NCI-H1092 (cell line): ENCODE measurements at places on chromosomes 12 and 14.

DNA sequence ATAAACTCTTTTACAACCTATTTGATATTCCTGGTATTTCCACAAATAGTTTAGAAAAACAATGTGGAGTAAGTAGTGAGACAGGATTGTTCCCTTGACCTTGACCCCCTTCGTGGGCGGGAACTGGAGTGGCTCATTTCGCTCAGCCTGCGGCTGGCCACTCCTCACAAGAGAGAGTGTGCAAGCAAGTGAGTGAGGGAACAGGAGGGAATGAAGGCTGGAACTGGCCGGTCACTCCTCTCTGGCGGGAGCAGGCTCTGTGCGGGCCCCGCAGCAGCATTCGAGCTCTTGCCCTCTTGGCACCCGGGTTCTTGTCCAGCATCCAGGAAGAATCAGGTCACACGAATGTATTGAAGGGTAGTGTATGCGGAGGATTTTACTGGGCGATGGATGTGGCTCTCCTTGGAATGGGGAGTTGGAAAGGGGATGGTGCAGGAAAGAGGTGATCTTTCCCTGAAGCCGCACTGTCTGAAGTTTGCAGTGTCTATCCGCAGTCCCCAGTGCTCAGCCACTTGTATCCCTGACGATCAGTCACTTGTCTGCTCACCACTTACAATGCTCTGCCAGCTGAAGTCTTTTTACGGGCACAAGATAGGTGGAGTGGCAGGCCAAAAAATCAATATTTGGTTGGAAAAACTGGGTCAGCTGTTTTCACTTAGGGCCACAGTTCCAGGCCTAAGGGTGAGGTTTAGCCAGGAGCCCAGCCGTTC is 28.0 kb upstream of the TXNRD1 start:
- no peak for DNase-seq

DNA sequence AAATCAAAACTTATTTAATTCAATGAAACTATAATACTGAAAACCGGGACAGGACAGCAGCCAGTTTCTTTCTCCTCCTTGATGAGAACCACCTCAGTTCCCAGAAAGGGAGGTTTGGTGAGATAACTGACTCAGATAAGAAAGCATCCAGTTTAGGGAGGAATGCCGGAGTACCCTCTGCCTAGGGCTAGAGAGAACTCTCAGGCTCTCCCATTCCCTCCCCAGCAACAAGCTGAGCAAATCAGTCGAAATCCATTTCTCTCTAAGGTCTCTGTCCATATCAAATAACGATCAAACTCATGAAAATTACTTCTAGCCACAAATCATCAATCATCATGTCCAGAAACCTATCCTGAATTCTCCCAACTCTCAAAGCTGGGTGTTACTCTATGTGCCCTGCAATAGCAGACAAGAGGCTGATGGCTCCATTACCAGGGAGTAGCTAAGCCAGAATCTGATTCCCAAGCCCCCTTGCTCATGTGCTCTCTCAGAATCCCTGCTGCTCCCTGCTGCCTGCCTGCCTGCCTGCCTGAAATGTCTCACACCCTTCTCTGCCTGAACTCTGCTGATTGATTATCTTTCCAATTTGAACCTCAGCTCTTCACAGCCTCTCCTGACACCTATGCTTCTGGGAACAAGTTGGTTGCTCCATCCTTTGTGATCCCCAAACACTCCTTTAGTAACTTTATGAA is 49.4 kb downstream of the SLC25A47 start:
- no peak for DNase-seq

DNA sequence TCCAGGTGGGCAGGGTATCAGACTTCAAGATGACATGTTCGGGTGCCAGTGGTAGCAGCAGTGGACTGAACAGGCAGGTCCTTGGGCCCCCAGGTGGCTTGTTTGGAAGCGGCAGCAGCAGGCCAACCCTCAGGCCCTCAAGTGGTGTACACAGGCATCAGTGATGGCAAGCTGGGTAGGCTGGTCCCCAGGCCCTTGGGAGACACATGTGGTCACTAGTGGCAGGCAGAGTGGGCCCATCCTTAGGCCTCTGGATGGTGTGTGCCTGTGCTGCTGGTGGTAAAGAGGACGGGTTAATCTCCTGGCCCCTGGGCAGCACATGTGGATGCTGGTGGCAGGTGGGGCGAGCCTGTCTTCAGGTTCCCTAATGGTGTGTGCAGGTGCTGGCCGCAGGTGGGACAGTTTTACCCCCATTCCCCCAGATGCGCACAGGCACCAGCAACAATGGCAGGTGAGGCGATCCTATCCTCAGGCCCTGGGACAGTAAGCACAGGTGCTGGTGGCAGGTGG is 8.0 kb downstream of the OAS2 start:
- no peak for DNase-seq

GRCh38 chr12:76952995-76953394 is 74.2 kb upstream of the CSRP2 start:
- no peak for DNase-seq

DNA sequence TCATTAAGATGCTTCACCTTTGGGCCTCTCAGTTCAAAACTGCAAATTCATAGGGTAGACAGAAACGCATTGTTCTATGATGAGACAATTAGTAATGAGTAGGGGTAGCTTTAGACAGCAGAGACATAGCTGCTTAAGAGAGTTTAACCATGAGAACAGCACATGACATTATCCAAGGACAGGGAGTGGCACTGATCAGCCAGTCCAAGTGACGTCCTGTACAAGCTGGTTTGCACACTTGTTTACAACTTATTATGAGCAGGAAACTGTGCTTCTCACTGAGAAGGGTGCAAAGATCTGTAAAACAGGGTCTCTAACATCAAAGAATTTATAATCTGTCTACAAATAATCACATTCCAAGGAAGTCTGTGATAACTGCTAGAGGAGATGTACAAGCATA is 11.2 kb upstream of the SRSF5 start:
- no peak for DNase-seq

GRCh38 chr12:111598637-111599452 is at the start of gene ATXN2:
Gene ATXN2 (minus strand): TSS chr12:111599315. CDS start chr12:111599034, 281 bp downstream.
- no peak for DNase-seq

- no peak for DNase-seq
Observed at GRCh38 chr14:67358924-67359774, 455 bp downstream of the ATP6V1D start.

DNA sequence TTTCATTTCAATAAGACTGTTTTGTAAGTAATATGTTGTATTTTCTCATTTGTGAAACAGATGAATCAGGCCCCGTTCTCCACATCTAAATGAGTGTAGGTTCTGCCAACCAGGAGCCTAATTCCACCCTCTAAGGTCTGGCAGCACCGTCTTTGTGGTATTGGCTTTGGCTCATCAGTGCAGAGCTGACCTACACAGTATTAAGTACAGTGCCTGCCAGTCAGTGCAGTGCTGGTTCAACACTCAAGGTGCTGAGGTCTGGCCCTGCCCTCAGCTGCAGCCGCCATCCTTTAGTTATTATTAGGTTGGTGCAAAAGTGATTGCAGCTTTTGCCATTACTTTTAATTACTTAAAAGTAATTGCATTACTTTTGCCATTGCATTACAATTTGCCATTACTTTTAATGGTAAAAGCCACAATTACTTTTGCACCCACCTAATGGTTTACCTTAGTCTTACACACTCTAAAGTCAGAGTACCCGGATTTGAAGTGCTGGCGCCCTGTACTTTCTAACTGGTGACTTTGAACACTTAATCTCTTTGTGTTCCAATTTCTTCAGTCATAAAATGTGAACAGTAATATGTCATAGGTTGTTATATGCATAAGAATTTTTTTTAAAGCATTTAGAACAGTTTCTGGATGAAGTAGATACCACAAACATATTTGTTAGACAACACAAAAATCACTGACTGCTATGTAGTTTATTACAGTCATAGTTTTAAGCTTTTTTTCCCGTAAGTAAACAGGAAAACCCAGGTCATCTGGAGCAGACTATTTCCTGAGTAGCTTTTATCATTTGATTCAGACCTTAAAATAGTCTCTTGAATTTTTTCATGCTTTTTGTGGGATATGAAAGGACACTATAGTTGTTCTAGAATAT is 99.5 kb downstream of the SYNE2 start:
- no peak for DNase-seq

GRCh38 chr12:101697930-101698799 is 725 bp downstream of the CHPT1 start:
- no peak for DNase-seq

DNA sequence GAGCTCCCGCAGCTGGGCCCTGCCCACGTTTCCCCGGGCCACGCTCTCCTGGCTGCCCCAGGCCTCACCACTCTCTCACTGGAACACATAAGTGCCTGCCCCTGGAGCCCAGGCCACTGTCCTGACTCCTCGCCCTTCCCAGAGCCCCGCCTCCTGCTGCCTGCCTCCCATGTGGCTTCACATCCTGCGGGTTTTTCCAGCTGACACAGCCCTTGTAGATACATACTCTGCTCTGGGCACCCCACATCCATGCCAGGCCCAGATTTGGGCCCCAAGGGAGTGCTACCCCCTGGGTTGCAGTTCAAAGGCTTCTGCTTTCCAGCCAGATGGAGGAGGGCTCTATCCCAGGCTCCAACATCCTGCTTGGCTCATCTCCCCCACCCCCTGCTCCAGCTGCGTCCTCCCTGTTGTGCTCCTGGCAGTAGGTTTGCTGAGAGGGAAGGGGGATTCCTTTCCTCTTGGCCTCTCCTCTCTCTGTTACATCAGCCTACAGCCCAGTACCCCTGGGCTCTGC is 60.1 kb downstream of the TSPAN9 start:
- no peak for DNase-seq

DNA sequence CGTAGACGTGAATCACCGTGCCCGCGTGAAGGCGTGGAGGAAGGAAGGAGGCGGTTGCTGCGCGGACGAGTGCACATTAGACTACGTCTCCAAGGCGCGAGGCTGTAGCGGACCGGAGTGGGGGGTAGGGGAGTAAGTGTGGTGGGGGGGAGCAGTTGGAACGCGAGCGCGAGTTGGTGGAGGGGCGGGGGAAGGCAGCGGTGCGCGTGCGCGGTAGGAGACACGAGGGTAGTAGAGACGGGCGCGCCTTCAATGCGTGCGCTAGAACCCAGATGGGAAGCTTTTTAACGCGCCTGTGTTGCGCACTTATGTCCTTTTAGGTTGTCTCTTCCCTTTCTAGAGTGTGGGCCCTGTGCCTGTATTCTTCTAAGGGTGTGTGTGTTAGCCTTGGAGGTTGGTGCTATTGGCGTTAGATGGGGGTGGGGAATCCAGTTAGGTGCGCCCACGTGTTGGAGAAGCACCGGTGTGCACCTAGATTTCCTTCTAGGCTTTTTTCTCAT is 604 bp downstream of the EIF4B start:
- peak; percentile 23 for DNase-seq

GRCh38 chr14:77043984-77044485 is 15.5 kb upstream of the IRF2BPL start:
- no peak for DNase-seq

GRCh38 chr12:64810831-64811230 is 13.6 kb upstream of the TBC1D30 start:
- DNase-seq = no peak

- DNase-seq = no peak
Observed at GRCh38 chr14:61517911-61518384, 177.4 kb upstream of the HIF1A start.

DNA sequence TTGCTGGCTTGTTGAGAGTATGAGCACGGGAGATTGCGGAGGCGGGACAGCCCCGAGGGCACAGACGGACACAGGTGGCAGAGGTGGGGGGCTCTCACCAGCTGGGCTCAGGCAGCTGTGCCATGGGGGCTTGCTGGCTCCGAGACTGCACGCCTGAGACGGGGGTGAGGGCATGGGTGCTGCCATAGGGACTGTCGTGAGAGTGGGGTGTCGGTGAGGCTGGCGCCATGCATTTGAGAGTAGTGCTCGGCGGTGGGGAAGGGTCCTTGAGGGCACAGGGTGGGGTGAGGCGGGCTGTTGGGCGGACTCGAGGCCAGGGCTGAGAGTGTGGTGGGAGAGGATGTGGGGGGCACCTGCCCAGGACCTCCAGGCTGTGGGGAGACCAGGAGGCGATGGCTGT is 40.7 kb upstream of the TEX22 start:
- no peak for DNase-seq

- DNase-seq = no peak
Observed at GRCh38 chr12:56838621-56839488, 75.7 kb downstream of the HSD17B6 start.

DNA sequence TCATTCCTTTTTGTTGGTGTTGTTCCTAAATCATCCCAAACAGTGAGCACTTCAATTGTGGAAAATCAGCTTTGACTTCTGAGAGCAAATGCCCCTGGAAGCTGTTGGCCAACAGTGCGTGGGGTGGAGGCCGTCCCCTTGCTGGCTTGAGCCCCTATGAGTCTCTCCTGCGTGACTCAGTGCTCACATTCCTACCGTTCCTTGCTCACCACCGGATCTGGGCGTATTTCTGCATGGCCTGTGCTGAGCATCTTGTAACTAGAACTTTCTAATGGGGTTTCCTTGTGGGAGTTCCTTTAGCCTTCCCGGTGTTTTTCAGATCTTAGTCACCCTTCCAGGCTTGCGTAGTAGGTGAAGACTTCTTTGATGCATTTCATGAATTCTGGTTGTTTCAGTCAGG is 14.7 kb downstream of the SERPINA1 start:
- no peak for DNase-seq

- DNase-seq = no peak
Observed at GRCh38 chr12:3453990-3454680, 36.9 kb upstream of the PRMT8 start.

- DNase-seq = no peak
Observed at GRCh38 chr14:94203473-94204210, 29.5 kb downstream of the PPP4R4 start.

- DNase-seq = no peak
Observed at GRCh38 chr12:120705618-120706017, 4.6 kb upstream of the UNC119B start.

DNA sequence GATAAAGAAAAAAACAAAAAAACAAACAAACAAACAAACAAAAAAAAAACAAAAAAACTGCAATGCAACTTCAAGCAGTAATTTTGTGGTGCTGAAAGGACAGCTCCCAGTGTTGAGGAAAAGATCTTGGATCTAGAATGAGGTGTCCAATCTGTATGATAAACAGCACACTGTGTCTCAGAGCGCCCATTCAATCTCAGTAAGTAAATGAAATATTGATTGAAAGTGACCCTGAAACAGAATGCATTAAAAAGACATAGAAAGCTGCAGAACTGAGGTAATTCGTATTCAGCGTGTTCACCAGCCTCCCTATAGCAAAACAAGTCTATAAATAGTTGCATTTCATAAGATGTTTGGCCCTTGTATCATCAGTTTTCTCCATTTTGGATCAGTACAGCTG is 153.0 kb downstream of the NOVA1 start:
- DNase-seq = no peak

- no peak for DNase-seq
Observed at GRCh38 chr12:127909041-127909440, 357.9 kb upstream of the TMEM132C start.
